CD4-positive, alpha-beta T cell (primary cell): ENCODE measurements at places on chromosomes 16 and 17. TPM values are rescaled to one million over a fixed set of nuclear protein-coding genes. Genes with fewer than 3 reads are reported as not detected.

DNA sequence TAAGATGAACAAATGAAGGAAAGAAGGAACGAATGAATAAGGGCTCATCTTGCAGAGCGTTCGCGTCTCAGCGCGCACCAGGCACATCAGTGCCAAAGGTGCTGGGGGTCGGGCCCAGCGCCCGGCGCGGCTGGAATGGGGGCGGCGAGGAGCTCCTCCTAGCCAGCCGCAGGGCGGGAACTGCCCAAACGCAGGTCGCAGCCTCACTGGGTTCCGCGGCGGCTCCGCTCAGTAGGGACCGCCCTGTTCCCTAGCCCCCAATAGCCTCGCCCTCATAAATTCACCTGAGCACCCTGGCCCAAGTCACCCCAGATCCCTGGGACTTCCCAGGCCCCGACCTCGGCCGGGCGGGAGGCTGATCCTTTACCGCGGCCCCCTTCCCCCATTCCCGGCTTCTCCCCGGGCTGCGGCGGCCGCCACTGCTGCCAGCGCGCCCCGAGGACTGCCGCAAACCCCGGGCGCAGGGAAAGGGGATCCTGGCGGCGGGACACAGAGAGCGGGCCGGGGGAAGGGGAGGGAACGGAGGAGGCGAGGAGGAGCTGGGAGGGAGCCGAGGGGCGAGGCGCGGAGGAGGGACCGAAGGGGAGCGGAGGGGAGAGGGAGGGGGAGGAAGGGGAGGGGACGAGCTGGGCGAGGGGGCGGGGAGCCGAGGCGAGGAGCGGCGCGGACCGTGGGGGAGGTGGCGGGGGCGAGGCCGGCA is 377 bp upstream of the CRHR1 start:
- peaks cover 76% of the 10 kb centered on the region for H3K27me3 ChIP-seq
- H3K4me1 ChIP-seq: peaks cover 20% of the 10 kb centered on the region
- no peaks in the 10 kb centered on the region for H3K36me3 ChIP-seq
- peak; percentile 1 for DNase-seq
- H3K4me3 ChIP-seq: peak overlapping the region; percentile 34

DNA sequence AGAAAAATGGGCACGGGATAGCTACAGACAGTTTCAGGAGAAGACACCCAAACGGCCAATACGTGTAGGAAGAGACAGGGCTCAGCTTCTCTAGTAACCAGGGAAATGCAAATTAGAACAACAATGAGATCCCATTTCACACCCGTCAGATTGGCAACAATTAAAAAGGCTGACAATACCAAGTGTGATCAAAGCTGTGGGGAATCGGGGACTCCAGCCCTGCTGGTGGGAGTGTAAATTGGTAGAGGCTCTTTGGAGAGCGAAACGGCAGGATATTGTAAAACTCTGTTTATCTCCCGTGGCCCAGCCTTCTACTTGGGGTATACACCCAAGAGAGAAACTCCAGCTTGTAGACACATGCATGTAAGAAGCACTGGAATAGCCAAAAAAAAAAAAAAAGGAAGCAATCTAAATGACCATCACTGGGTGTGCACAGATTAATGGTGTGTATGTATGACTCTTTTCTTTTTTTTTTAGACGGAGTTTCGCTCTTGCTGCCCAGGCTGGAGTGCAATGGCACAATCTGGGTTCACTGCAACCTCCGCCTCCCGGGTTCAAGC is 27.5 kb downstream of the MYBBP1A start:
- H3K36me3 ChIP-seq: no peaks in the 10 kb centered on the region
- no peaks in the 10 kb centered on the region for H3K27me3 ChIP-seq
- no peaks in the 10 kb centered on the region for H3K4me1 ChIP-seq
- DNase-seq: no peak
- H3K4me3 ChIP-seq: no peak overlapping the region

GRCh38 chr17:73271072-73271471 is 9.4 kb upstream of the CPSF4L start:
- no peaks in the 10 kb centered on the region for H3K4me1 ChIP-seq
- H3K27me3 ChIP-seq: no peaks in the 10 kb centered on the region
- no peak for DNase-seq
- no peaks in the 10 kb centered on the region for H3K36me3 ChIP-seq

- no peaks in the 10 kb centered on the region for H3K36me3 ChIP-seq
- peaks cover 44% of the 10 kb centered on the region for H3K27me3 ChIP-seq
- H3K4me3 ChIP-seq: no peak within 1 kb of the TSS
Measured at GRCh38 chr16:52547004-52547833, at the start of gene TOX3. Gene TOX3 (minus strand): TSS chr16:52547143. CDS start chr16:52546723, 420 bp downstream.

GRCh38 chr16:12060751-12061150 is 84.2 kb downstream of the SNX29 start:
- no peak overlapping the region for H3K4me3 ChIP-seq
- H3K36me3 ChIP-seq: peaks cover 3% of the 10 kb centered on the region
- peaks cover 7% of the 10 kb centered on the region for H3K4me1 ChIP-seq
- H3K27ac ChIP-seq: no peak overlapping the region

GRCh38 chr17:82370471-82371332 is 863 bp upstream of the UTS2R start:
- H3K27ac ChIP-seq: no peak overlapping the region
- DNase-seq: no peak
- H3K4me1 ChIP-seq: peaks cover 22% of the 10 kb centered on the region
- H3K4me3 ChIP-seq: peak overlapping the region; percentile 45
- H3K27me3 ChIP-seq: peaks cover 42% of the 10 kb centered on the region

DNA sequence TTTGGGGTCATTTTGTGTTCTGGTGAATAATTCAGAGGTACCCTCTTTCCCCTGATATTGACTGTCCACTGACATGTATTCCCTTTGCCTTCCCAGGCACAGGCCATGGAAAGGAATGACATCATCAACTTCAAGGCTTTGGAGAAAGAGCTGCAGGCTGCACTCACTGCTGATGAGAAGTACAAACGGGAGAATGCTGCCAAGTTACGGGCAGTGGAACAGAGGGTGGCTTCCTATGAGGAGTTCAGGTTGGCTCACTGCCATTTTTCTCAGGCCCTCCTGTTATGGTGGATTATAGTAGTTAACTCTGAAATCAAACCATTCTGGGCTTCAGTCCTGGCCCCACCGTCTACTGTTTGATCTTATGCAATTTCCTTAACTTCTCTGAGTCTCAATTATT is 1.6 kb upstream of the EFTUD2 start:
- H3K27ac ChIP-seq: no peak overlapping the region
- H3K27me3 ChIP-seq: no peaks in the 10 kb centered on the region
- no peaks in the 10 kb centered on the region for H3K36me3 ChIP-seq
- no peak overlapping the region for H3K4me3 ChIP-seq

NFAT5 gene
- 19.5 TPM for total RNA-seq

SNAI3 gene
- total RNA-seq: 3.5 TPM

GAS2L2 gene
- 0.19 TPM for total RNA-seq

CX3CL1 gene
- total RNA-seq: not detected

FN3KRP gene
- total RNA-seq: 30.6 TPM

ENO3 gene
- total RNA-seq: 20.5 TPM
